ENCODE measurements at places on chromosomes 2 and 18.

DNA sequence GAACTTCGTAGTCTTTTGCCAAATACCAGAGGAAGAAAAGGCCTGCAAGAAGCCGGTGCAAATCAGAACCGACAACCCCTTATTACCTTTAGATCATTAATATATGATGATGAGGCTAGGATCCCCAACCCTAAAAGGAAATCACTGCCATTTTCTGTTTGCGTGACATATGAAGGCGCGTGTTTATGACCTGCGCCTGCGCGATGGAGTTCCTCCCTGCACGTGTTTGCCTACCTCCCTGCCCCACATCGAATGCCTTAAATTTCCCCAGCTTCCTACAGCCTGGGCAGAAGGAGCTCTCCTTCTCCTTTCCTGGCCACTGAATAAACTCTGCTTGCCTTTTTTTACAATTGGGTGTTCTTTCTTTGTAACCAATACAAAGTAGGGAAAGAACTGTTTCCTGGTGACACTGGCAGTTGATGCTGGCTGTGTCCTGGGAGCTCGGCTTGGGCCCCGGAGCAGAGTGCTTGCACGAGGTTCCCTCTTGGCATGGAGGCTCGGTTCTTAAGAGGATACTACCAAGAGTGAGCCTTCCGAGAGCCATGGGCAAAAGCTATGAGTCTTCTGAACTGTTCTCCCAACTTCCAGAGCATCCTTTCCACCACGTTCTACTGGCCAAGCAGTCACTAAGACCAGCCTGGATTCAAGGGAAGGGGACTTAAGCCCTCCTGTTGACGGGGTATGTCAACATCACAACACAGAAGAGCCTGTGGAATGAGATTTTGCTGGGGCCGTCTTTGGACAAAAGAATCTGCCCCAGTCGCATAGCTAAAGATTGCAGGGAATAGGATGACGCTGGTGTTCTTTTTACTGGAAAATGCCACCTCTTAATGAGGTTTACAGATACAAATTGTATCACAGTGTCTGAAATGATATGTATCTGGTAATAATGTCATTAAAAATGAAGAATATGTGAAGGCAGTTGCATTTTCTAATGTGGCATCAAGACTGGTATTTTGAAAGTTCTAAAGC lies 179.8 kb downstream of the SH3BP4 start:
- DNase-seq: no peak

- no peak for DNase-seq
Measured at GRCh38 chr2:203532957-203533658, 2.0 kb downstream of the RAPH1 start.

DNA sequence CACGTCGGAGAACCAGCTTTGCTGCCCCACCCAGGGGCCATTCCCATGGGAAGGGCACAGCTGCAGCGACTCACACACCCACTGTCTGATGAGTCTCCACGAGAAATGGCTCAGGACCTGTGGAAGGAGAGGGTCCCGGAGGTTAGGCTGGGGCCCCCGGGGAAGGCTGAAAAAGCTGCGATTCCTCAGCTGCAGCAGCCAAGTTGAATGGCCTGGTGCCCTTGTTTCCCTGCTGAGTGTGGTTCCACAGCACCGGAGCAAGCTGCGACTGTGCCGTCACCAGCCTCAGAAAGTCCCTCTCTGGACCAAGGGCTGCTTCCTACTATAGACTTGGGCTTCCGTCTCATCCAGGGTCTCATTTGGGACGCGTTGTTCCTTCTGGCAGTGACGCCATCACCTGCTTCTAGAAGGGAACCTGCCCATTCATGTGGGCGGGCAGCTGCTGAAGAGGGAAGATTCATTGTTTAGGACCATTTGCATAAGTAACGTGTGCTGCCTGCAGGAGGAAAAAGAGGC lies 180.2 kb downstream of the INHBB start:
- no peak for DNase-seq

GRCh38 chr18:23712445-23712844 lies 23.2 kb downstream of the LAMA3 start:
- DNase-seq: no peak

DNA sequence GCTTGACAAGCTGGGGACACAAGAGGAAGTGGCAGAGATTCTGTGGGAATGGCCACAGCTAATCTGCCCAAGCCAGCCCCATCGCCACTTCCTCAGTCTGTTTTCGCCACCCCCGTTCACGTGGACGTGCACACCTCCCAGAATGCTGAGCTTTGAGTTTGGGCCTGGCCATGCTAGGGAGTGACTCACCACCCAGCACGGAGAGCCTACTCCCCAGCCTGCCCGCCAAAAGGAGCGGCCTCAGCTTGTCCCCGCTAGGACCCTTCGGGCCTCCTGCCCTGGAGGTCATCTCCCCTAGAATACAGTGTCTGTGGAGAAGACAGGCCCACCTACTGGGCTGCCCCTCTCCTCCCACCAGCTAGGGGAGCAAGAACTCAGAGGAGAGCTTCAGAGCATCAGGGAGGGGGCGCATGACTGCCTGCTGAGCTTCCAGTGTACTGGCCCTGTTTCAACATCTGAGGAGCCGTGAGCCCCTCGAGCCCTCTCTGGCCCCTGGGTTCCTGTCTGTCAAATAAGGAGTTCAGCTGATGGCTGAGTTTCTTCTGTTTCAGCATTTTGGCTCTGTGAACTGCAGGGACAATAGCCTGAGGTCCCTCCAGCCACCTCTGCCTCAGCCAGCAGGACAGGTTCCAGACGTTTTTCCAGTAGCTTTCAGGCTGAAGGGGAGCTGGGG lies 5.1 kb downstream of the SLC35F6 start:
- no peak for DNase-seq
